GM06990 (cell line): ENCODE measurements at places on chromosomes 16 and 17.

- no peak for DNase-seq
These were observed 392.4 kb upstream of the TNRC6C start for GRCh38 chr17:77566151-77566550.

- no peak for DNase-seq
These were observed 30.9 kb downstream of the FAM222B start for GRCh38 chr17:28811651-28812090.

DNA sequence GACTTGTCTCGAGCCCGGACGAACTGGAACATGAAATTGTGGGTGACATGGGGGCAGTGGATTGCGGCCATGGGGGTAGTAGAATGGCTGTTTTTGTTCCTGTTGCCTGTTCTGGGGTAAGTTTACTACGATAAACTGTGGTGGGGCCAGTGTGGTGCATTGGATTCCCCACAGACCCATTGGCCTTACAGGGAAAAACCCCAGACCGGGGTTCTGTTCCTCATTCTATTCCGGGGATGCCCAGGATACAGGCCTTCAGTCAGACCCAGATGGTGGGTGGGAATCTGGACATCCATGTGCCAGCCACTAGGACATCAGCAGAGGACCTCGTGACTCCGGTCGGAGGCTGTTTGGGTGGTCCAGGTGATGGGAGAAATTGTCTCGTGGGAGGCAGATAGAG is 88.1 kb downstream of the ABCC1 start:
- no peak for DNase-seq

GRCh38 chr17:34653511-34653910 is 74.1 kb downstream of the TMEM132E start:
- DNase-seq = no peak

DNA sequence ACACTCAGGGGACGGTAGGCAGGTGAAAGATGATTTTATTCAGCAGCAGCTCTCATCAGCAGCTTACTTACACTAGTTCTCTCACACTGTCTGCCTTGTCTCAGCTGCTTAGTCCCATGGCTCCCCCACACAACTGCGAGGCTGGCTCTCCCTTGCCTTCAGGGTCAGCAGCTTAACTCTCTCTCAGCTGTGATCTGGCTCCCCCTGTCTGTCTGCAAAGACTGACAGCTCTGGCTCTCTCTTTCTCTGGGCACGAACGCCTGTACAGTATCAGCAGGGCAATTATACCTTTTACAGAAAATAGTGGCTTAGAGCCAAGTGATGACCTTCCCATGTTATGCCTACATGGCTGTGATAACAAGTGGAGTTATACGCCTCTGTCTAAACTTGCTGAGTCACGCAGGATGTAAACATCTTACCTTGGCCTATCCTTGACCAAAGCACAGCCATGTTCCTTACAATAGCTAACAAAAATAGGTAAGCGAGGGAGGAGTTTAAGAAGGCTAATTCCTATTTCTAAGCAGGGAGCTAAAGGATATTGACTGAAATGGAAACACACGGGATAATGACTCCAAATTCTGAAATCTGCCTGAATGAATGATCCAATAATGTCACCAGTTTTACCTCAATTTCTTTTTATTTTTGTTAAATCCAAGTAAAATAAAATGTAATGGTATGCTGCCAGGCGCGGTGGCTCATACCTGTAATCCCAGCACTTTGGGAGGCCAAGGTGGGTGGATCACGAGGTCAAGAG is 1.1 kb upstream of the NDUFAB1 start:
- peak; percentile 11 for DNase-seq

DNA sequence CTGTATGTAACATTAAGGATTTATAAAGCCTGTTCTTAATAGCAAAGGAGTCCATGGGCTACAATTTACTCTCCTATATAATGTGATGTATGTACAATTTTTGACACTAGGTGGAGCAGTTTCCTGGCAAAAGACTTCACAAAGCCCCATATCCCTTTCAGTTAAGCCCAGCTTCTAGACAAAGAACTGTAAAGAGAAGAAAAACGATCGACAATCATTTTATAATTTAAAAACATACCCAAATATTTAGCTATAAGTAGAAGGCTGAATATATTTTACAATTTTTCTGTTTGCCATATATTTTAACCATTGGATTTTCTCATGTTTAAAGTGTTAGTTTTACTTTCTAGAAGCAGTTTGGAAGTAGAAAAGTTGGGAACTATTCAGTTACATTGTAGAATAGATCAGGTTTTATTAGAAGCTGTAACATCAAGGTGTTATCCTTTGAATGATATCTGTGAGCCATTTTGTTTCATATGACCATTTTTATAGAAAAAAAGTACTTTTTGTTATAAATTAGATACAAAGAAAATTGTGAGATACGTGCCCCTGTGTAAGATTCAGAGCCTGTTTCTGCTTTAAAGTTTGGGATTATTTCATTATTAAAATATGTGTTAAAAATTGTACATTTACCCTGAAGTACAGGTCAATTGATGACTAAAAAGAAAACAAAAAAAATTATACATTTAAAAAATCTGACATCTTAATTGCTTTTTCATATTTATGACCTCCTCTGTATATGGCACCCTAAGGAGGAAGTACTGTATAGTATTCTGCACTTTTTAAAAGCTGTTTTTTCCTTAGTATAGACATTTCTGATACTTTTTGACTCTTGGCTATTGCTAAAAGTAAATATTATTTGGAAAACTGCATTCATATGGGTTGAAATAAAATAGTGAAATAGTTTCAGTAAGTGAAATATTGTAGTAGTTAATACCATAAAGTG is 46.3 kb downstream of the VMP1 start:
- DNase-seq = peak; percentile 61

- DNase-seq = no peak
These were observed 27.0 kb upstream of the RASD1 start for GRCh38 chr17:17523001-17523730.

- DNase-seq = no peak
These were observed 4.3 kb upstream of the ADGRG1 start for GRCh38 chr16:57624044-57624688.

GRCh38 chr17:77146246-77146632 is 5.5 kb downstream of the SEC14L1 start:
- no peak for DNase-seq

DNA sequence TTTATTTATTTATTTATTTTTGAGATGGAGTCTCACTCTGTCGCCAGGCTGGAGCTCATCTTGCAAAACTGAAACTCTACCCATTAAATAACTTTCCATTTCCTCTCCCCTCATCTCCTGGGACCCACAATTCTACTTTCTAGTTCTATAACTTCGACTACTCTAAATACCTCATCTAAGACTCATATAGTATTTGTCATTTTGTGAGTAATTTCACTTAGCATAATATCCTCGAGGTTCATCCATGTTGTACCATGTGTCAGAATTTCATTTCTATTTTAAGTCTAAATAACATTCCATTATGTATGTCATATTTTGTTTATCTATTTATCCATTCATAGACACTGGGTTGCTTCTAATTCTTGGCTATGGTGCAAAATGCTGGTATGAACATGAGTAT is 5.1 kb upstream of the NT5M start:
- DNase-seq = no peak

GRCh38 chr16:79988089-79988488 is 387.6 kb upstream of the MAF start:
- no peak for DNase-seq

- no peak for DNase-seq
These were observed 6.6 kb downstream of the NLK start for GRCh38 chr17:28049071-28049470.

- DNase-seq = no peak
These were observed 275.1 kb upstream of the TBX2 start for GRCh38 chr17:61124562-61124961.

GRCh38 chr17:64040206-64040605 is 19.8 kb upstream of the ICAM2 start:
- DNase-seq = no peak

DNA sequence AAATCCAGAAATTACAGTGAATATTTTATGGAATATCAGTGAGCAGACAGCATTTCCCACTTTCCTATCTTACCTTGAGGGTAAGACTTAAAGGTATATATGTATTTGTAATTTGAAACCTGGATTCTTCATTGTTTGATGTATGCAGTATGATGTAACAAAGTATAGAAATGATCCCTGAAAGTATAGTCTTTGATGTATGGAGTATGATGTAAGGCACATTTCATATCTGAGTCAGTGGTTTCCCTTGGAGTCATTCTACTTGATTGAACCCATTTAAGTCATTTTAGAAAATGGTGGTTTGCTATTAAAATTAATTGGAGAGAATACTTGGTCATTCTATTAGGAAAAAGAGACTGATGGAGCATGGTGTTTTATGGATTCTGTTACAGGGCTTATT is 10.1 kb downstream of the AMZ2 start:
- DNase-seq = no peak

GRCh38 chr17:81311946-81312345 is 16.8 kb upstream of the SLC38A10 start:
- DNase-seq = no peak

DNA sequence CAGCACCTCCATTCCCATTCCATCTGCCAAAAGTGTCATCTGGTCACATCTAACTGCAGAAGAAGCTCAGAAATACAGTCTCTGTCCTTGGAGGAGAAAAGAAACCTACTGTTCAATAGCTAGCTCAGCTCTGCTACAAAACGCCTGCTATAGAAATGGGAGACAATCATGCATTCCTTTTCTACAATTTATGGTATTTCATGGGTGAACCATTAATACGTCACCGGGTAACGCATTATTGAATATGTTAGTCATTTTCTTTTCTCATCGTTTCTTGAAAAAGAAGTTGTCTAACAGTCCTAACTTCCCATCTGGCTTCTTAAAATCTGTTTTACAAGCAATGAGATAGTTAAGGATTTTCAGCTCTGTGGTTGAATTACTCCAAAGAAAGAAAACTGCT is 496.7 kb upstream of the RBFOX1 start:
- no peak for DNase-seq
